ENCODE measurements at places on chromosomes 1 and 21. TPM values are rescaled to one million over a fixed set of nuclear protein-coding genes. Genes with fewer than 3 reads are reported as not detected.

GRCh38 chr1:146021622-146022402 is at the start of gene HJV:
Gene HJV (minus strand): TSS chr1:146021735. CDS start chr1:146020231, 1,504 bp downstream.
- H3K27ac ChIP-seq = no peak within 1 kb of the TSS
- peaks cover 8% of the 10 kb centered on the region for H3K4me1 ChIP-seq
- H3K27me3 ChIP-seq = peaks cover 27% of the 10 kb centered on the region
- no peaks in the 10 kb centered on the region for H3K36me3 ChIP-seq
- DNase-seq = no peak

DNA sequence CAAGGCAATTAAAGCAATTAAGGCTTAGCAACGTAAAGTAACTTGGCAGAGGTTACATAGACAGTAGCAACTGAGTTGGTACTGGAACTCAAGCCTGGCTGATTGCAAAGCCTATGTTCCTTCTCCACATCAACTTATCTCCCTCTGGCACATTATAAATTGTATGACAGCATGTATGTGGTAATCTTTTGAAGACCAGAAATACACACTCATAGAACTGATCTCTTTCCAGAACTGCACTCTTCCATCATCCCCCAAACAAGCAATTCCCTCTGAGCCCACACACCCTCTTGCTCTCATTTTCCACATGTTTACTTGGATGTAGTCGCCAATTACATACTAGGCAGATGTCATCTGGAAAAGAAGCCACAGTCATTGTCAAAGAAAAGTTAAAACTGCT is 502.2 kb downstream of the PLPP3 start:
- no peaks in the 10 kb centered on the region for H3K27me3 ChIP-seq
- no peak overlapping the region for H3K4me3 ChIP-seq
- no peaks in the 10 kb centered on the region for H3K4me1 ChIP-seq
- no peaks in the 10 kb centered on the region for H3K36me3 ChIP-seq

DNA sequence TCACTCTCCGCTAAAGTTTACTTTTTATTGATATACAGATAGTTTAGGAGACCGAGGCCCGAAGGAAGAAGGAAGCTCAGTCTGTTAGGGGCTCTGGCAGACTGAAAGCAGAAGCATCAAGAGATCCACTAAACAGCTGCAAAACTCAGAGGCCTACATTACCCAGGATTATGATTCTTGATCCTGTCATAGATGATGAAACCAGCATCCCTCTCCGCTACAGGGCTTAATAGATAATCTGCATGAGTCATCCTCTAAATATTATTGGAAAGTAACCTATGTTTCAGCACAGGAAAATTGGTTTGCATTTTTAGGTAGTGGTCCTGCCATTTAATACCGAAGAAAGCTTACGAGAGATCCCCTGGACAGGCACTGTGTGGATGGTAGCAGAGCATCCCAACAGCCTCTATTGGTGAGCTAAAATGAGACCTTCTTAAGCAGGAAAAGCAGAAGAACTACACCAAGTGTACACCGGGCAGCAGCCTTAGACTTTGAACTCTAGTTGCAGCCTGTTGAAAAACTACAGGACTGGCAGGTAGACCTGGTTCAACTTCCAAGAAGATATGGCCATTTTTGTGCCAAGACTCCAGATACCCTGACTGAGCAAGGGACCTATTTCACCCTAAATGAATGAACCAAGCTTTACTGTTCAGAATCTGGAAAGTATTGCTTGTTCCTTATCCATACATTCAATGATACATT is 6.8 kb downstream of the CASQ2 start:
- no peaks in the 10 kb centered on the region for H3K4me1 ChIP-seq
- no peaks in the 10 kb centered on the region for H3K36me3 ChIP-seq
- H3K27me3 ChIP-seq = peaks cover 5% of the 10 kb centered on the region
- DNase-seq = no peak

Gene LSS
- 22.8 TPM for total RNA-seq

DNA sequence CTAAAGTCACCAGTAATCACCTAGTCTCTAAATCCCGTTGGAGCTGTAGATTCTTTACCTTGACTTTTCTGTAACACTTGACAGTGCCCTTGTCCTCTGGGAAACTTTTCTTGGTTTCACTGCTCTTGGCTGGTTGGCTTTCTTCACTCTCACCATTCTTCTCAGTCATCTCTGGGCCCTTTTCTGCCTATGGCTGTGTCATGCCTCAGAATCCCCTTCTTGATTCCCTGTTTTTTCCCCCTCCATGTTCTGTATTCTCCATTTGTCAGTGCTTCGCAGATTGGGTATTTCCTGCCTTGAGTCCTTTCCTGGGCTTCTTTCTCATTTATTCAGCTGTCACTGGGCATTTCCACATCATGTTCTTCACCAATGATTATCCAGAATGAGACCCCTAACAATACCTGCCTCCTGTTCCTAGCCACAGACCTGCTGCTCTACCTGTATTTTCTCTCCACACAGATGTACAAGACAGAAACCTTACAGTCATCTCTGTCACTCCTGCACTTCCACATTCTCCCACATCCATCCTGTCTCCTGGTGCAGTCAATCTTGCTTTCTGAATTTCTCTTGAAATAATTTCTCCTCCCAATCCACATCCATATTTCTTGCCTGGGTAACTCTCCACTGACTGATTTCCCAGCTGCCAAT is 14.7 kb downstream of the UCK2 start:
- H3K27me3 ChIP-seq = no peaks in the 10 kb centered on the region
- DNase-seq = no peak
- peak overlapping the region; percentile 49 for H3K27ac ChIP-seq
- no peak overlapping the region for H3K4me3 ChIP-seq
- H3K36me3 ChIP-seq = peaks cover 4% of the 10 kb centered on the region

- DNase-seq = no peak
- no peaks in the 10 kb centered on the region for H3K27me3 ChIP-seq
- peaks cover 41% of the 10 kb centered on the region for H3K4me1 ChIP-seq
- H3K27ac ChIP-seq = peak overlapping the region; percentile 95
Observed at GRCh38 chr1:156740237-156740740, 599 bp downstream of the MRPL24 start.

- DNase-seq = no peak
- H3K4me3 ChIP-seq = no peak overlapping the region
- peaks cover 3% of the 10 kb centered on the region for H3K36me3 ChIP-seq
- peak overlapping the region; percentile 67 for H3K27ac ChIP-seq
Observed at GRCh38 chr1:101128211-101128727, 102.7 kb upstream of the DPH5 start.

GRCh38 chr1:184093071-184093470 is 41.5 kb downstream of the TSEN15 start:
- peaks cover 11% of the 10 kb centered on the region for H3K36me3 ChIP-seq
- H3K4me1 ChIP-seq = no peaks in the 10 kb centered on the region
- no peak overlapping the region for H3K27ac ChIP-seq
- no peak for DNase-seq

Gene KIF1B
- total RNA-seq = 16.8 TPM

Gene COL11A1
- not detected for total RNA-seq

- H3K27ac ChIP-seq = peak overlapping the region; percentile 77
- H3K4me3 ChIP-seq = peak overlapping the region; percentile 60
- DNase-seq = peak; percentile 37
- peaks cover 71% of the 10 kb centered on the region for H3K4me1 ChIP-seq
- no peaks in the 10 kb centered on the region for H3K27me3 ChIP-seq
- peaks cover 8% of the 10 kb centered on the region for H3K36me3 ChIP-seq
Observed at GRCh38 chr1:167453123-167453522, 65.2 kb downstream of the CD247 start.

Gene MAP3K7CL
- 5.7 TPM for total RNA-seq

DNA sequence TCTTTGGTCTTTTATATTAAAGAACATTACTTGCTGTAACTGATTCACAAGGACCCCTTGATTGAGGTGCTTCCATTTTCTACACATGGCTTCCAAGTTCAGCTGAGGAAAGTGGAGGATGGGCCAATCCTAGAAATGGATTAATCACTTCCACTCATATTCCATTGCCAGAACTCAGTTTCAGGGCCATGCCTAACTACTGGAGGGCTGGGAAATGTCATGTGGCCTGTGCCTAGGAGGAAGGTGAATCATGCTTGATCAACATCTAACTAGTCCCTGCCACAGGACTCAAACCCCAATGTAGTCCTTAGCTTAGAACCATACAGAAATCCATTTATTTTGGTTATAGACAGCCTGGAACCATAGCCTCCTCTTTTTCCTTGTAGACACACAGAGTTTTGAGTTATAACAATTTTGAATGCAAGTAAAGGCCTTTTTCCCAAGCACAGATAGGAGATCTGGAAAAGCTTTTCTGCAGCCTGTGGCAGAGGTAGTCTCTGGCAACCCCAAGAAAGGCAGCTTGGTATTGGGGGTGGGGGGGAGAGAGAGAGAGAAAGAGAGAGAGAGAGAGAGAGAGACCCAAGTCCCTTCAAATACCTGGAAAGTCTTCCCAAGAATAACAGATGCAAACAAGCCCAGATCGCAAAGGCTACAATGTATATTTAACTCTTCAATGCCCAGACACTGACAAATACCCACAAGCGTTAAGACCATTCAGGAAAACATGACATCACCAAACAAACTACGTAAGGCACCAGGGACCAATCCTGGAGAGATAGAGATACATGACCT is 12.5 kb downstream of the MAST2 start:
- H3K4me3 ChIP-seq = no peak overlapping the region
- H3K4me1 ChIP-seq = peaks cover 11% of the 10 kb centered on the region
- no peaks in the 10 kb centered on the region for H3K27me3 ChIP-seq
- no peak overlapping the region for H3K27ac ChIP-seq
- DNase-seq = no peak

- peaks cover 80% of the 10 kb centered on the region for H3K4me1 ChIP-seq
- H3K27me3 ChIP-seq = no peaks in the 10 kb centered on the region
- peaks cover 38% of the 10 kb centered on the region for H3K36me3 ChIP-seq
- DNase-seq = no peak
- peak overlapping the region; percentile 60 for H3K27ac ChIP-seq
- no peak overlapping the region for H3K4me3 ChIP-seq
Observed at GRCh38 chr1:221727146-221728036, 14.5 kb downstream of the DUSP10 start.

- DNase-seq = no peak
- no peaks in the 10 kb centered on the region for H3K36me3 ChIP-seq
- no peak overlapping the region for H3K27ac ChIP-seq
- H3K27me3 ChIP-seq = peaks cover 11% of the 10 kb centered on the region
- H3K4me3 ChIP-seq = no peak overlapping the region
- no peaks in the 10 kb centered on the region for H3K4me1 ChIP-seq
Observed at GRCh38 chr21:31938330-31939301, 65.8 kb downstream of the HUNK start.

GRCh38 chr1:156063997-156064285 is 3.0 kb downstream of the RAB25 start:
- no peaks in the 10 kb centered on the region for H3K36me3 ChIP-seq
- peaks cover 20% of the 10 kb centered on the region for H3K4me1 ChIP-seq
- H3K4me3 ChIP-seq = no peak overlapping the region
- H3K27me3 ChIP-seq = no peaks in the 10 kb centered on the region

- H3K36me3 ChIP-seq = no peaks in the 10 kb centered on the region
- H3K27ac ChIP-seq = no peak overlapping the region
- H3K4me3 ChIP-seq = no peak overlapping the region
- no peak for DNase-seq
Observed at GRCh38 chr21:42317341-42317741, 2.1 kb upstream of the TFF3 start.

GRCh38 chr1:150628766-150629114 is 672 bp downstream of the ENSA start:
- no peaks in the 10 kb centered on the region for H3K27me3 ChIP-seq
- no peak for DNase-seq
- H3K36me3 ChIP-seq = peaks cover 32% of the 10 kb centered on the region
- H3K27ac ChIP-seq = no peak overlapping the region
- no peak overlapping the region for H3K4me3 ChIP-seq

- H3K27me3 ChIP-seq = no peaks in the 10 kb centered on the region
- no peaks in the 10 kb centered on the region for H3K36me3 ChIP-seq
- H3K27ac ChIP-seq = no peak overlapping the region
- DNase-seq = no peak
- H3K4me3 ChIP-seq = no peak overlapping the region
Observed at GRCh38 chr1:223341121-223341520, 22.9 kb downstream of the SUSD4 start.

DNA sequence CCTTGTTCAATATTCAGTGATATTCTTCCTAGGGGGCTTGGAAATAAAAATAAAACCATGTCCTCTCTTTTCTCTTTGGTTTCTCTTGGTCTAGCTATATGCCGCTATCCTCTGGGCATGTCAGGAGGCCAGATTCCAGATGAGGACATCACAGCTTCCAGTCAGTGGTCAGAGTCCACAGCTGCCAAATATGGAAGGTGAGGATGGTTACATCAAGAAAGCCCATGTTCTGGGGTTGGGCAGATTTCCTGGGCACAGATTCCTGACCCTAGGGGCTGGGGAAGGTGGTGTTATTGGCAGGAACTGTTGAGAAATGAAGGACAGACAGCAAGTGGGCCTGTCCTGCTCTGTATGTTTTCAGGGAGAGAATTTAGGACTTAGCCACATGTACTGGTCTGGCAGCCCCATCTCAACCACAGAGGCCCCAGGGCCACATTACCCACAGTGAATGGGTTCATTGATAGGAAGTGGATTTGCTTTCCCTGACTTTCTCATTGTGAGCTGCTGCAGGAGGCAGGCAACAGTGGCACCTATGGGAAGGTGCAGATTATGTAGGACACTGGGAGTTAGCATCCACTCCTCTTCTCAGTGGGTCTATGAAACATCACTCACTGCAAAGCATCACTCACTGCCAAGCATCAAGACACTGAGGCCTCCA is 37.4 kb upstream of the HSD17B7 start:
- no peak overlapping the region for H3K27ac ChIP-seq
- H3K4me1 ChIP-seq = no peaks in the 10 kb centered on the region
- DNase-seq = no peak
- H3K27me3 ChIP-seq = no peaks in the 10 kb centered on the region
- no peak overlapping the region for H3K4me3 ChIP-seq

DNA sequence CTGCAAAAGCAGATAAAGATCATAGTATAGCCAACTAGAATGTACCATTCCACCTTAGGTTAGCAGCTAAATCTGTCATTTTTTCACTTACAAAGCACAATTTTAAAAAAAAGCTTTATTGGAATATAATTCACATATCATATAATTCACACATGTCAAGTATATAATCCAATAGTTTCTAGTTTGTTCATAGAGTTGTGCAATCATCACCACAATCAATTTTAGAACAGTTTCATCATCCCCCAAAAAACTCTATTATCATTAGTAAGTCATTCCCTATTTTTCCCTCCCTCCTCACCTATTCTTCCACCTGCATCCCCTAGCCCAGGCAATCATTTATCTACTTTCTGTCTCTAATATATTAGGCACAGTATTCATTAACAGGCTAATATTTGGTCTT is 32.0 kb upstream of the INSL5 start:
- H3K4me1 ChIP-seq = no peaks in the 10 kb centered on the region
- H3K4me3 ChIP-seq = no peak overlapping the region
- DNase-seq = no peak
- no peaks in the 10 kb centered on the region for H3K27me3 ChIP-seq
- no peak overlapping the region for H3K27ac ChIP-seq
- H3K36me3 ChIP-seq = no peaks in the 10 kb centered on the region

DNA sequence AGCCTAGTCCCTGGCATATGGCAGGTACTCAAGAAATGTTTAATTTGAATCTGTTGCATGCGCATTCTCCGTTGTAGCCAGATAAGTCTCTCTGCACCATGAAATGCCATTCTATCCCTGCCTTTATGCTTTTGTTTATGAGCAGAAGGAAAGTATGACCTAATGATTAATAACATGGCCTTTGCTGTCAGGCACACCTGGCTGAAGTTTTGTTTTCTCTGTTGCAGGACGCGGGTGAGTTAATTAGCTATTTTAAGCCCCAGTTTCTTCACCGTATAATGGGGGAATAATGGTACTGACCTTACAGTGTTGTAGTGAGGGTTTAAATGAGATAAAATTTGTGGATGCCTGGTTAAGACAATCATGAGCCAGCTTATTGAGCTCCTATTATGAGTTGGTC is 87.7 kb downstream of the ST6GALNAC3 start:
- no peaks in the 10 kb centered on the region for H3K27me3 ChIP-seq
- H3K4me1 ChIP-seq = no peaks in the 10 kb centered on the region
- DNase-seq = no peak
- no peaks in the 10 kb centered on the region for H3K36me3 ChIP-seq
- no peak overlapping the region for H3K4me3 ChIP-seq

Gene ALG14
- total RNA-seq = 4.4 TPM
